ENCODE measurements at places on chromosomes 4 and X.

GRCh38 chr4:53937918-53938317, 126.5 kb downstream of the CHIC2 start:
- DNase-seq = peak; percentile 36

- DNase-seq = no peak
Observed at GRCh38 chrX:7435822-7436221, 287.9 kb upstream of the PUDP start.

DNA sequence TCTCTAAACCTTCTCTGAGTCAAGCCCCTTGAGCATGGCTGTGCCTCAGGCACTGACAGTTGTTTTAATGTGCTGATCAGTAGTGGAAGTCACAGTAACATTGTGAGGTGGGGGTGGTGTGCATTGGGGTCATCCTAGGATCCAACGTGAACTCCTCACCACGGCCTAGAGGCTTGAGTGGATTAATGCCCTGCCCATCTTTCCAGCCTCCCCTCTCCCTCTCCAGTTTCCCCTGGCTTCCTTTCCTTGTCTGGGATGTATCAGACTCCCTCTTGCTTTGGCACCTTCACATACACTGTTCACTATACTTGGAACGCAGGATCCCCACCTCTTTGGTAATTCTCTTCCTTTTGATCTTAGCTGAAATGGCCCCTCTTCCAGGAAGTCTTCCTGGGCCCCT, 13.3 kb upstream of the PJA1 start:
- DNase-seq = no peak

DNA sequence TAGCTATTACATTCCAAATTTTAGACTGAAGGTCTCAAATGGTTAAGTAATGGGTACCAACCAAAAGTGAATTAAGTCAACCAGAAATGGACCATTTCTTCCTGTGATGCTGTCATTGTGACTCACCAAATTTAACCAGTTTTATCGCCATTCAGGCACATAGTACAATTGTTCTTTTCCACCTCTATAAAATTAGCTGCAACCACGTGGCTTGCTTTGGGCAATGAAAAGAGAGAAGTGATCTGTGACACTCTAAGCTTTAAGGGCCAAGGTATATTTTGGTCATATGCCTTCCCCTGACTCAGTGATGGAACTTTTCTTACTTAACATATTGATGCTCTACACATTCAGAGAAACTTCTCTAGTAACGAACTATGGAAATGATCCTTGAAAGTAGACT, 20.3 kb upstream of the PHF8 start:
- DNase-seq = no peak

- DNase-seq = no peak
Observed at GRCh38 chrX:17744896-17745523, 7.7 kb downstream of the SCML1 start.

DNA sequence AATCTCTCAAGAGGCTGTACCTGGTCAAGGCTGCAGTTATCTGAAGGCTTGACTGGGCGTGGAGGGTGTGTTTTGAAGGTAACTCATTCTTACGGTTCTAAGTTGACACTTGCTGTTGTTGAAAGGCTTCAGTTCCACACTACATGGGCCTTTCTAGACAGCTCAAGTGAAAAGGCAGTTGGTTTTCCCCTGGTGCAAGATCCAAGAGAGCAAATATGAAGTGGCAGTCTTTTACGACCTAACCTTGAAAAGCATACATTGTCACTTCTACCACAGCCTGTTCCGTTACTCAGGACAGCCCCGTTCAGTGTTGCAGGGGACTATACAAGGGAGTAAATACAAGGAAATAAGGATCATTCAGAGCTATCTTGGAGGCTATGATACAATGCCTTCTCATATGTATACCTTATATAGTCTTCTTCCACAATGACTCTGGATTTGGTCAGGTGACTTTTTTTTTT, 46.2 kb downstream of the PDS5A start:
- no peak for DNase-seq

DNA sequence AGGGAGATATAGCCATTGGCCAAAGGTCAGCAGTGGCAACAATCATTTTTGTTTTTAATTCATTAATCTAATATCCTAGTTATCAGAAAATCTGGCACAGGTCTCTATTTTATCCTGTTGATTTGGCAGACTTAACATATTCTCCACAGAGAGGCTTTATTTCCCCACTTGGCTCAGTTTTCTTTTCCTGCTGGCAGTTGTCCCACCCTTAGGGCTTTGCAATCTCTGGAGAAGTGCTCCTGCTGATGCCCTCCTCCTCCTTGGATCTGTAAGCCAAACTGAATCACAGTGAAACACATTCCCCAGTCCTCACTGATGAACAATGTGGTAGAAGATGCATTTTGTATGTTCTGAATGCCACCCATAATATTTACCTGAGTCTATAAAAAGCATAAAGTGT, 889.7 kb downstream of the PDHA2 start:
- no peak for DNase-seq

DNA sequence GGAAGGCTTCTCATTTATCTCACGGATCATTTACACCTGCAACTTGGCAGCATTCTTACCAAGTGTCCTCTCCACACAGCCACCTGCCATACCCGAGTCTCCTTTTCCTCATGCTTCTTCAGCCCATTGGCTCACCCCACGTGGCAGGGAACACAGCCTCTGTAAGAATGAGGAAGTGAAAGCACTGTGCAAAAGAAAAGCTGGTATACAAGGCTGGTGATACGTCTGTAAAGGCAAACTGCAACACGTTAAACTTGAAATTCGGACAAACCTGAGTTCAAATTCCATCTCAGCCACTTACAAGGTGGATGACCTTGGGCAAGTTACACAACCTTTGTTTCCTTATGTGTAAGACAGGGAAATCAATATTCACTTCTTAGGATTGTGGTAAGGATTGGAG, 164.0 kb upstream of the RASGEF1B start:
- no peak for DNase-seq

DNA sequence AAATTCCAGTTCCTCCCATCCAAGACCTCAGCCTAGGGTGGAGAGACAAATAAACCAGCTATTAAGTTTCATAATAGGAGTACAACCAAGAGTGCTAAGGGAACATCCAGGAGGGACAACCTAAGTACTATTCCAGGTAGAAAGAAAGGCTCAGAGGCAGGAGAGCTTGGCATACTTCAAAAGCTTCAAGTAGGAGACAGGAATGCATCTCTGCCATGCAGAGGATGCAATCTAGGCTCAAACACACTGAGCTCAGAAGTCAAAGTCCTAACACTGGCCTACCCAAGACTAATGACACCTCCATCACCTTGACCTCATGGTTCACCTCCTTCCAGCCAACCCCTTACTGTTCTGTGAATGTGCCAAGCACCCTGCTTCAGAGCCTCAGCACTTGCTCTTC, 8.1 kb downstream of the WDFY3 start:
- DNase-seq = no peak

DNA sequence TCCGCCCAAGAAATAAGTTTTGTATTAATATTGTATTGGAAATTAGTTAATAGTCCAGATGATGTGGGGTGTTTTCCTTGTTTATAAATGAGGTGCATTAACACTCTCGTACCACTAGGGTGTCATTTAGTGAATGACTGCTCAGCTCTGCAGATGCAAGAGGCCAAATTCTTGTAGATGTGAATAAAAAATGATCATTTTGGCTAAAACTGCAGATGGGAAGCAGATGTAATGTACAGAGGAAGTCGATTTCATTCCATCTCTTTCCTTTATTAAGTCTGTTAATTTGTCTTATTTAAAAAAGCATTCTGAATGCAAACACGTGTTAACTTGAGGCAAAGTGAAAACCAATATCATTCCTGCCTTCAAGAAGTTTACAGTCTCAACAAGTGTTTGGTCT, 108.1 kb downstream of the DHX15 start:
- peak; percentile 49 for DNase-seq

- no peak for DNase-seq
Observed at GRCh38 chr4:158316264-158316663, 106.0 kb downstream of the TMEM144 start.

- DNase-seq = no peak
Observed at GRCh38 chrX:72021975-72022374, 109.7 kb downstream of the RTL5 start.

DNA sequence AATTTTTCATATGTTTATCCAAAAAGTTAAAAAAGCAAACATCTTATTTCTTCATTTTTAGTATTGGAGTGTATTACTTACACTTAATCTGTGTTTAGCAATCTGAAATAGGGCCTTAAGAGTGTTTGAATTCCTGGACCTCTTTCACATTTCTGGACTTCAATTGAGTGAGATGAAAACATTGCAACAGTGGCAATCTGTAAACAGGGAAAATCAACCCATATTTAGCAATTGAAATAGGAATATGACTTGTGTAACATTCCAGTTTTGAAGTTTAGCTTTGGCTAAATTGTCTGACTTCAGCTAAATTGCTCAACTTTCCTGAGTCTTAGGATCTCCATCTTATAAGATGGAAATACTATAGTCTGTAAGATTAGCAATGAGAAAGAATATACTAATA, 34.6 kb upstream of the FHL1 start:
- DNase-seq = no peak

DNA sequence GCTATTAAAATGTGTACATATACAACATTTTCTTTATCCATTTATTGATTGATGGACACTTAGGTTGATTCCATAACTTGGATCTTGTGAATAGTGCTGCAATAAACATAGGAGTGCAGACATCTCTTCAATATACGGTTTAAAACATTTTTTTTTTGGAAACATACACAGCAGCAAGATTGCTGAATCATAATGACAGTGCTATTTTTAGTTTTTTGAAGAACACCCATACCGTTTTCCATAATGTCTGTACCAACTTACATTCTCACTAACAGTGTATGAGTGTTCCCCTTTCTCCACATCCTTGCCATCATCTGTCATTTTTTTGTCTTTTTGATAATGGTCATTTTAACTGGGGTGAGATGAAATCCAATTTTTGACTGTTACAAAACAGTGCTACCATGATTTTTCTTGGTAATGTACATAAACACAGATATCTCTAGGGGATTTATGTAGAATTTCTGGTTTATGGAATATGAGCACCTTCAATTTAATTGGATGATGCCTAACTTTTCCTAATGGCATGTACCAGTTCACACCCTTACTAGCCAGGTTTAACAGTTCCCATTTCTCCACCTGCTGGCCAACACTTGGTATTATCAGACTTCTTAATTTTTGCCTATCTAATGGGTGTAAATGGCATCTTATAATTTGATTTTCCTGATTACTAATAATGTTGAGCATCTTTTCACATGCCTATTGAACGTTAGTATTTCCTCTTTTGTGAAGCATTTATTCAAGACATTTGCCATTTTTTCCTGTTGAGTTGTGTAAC, 21.0 kb upstream of the TMSB15B start:
- DNase-seq = peak; percentile 19

GRCh38 chrX:12866451-12867377, at the start of gene TLR7:
Gene TLR7 (plus strand): TSS chrX:12867072. CDS start chrX:12867579, 507 bp downstream.
- no peak for DNase-seq

All from AG08396 (cell line).